Activated CD4-positive, alpha-beta T cell treated with anti-CD3 and anti-CD28 coated beads, Interleukin-2, amount 50 U/mL, for 1 hour (primary cell): ENCODE measurements at places on chromosomes 4 and X.

DNA sequence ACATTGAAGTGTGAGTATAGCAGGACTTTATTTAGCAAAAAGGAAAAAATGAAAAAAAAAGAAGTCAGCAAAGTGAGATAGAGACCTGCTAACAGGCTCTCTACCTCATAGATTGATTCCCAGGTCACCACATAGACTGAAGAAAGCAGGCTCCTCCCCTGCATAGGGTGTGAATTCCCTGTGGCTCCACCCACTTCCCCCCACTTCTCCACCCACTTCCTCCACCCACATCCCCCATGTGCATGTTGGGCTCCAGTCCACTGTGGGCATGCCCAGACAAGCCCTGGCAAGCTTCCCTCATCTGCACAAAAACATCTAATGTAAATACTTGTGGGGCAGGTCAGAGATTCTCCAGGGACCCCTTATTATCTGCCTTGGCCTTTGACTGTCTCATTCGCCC is 97.8 kb downstream of the TMEM47 start:
- DNase-seq, result no peak

DNA sequence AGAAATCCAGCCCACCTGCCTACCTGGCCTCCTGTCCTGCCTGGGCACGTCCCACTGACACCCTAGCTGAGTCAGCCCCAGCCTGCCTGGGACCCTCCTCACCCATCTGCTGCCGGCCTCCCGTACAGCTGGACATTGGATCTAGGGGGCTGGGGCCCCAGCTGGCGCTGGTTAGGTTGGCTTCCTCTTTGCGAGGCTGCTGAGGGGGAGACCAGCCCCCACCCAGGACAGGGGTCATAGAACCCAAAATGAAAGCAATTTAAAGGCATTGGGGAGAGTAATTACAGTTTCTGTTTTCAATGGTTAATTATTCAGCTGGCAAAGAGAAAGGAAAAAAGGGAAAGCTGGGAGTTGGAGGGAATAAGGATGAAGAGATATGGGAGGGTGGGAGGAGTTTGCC is 15.8 kb downstream of the EFNB1 start:
- no peak for DNase-seq

GRCh38 chr4:60134099-60134498 is 1066.0 kb upstream of the ADGRL3 start:
- DNase-seq, result no peak

GRCh38 chr4:68536375-68536774 is 39.7 kb downstream of the UGT2B17 start:
- no peak for DNase-seq

GRCh38 chrX:110180928-110181310 is 137.0 kb downstream of the AMMECR1 start:
- no peak for DNase-seq

DNA sequence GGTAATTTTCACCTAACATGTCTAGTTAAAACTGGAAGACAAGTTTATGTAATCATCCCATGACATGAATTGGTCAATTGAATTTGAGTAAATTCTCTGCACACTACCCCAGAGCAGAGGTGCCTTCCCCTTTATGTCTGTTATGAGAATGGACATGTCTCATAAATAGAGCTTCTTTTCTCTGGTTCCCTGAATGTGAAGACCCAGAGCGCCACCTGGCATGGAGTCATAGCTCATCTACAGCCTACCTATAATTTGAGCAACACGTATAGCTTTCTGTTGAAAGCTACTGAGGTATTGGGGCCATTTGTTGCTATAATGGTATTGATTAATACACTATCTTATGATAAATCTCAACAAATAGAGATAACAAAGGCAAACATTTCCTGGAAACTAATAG is 626.5 kb upstream of the GALNTL6 start:
- no peak for DNase-seq

DNA sequence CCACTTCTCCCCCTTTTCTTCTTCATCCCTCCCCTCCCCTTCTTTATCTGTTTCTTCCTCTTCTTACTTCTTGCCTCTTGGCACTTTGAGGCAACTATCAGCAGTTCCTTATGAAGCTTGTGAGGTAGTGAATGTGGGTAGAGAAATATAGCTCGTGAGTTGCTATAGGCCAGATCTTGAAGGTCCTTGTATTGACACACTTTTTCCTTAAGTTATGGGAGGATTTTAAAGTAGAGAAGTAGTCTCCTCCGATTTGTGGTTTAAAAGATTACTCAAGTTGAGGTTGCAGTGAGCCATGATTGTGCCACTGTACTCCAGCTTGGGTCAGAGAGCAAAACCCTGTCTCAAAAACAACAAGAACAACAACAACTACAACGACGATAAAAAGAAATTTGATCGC is 3.4 kb upstream of the RRAGB start:
- no peak for DNase-seq

DNA sequence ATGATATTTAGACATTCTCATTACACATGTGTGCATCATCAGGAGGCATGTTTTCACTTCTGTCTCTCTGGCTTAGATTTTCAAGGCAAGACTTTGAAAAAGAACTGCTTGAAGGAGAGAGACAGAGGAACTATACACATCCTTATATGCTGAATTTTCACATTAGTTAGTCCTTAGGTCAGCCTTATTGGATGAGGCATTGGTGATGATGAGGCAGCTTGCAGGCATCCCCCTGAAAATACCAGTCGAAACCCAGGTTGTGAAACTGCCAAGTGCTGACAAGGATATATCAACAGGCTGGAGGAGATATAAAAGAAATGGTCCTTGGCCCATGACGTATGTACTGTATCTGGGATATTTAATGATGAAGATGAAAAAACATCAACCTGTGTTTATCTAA is 297.2 kb upstream of the AADAT start:
- no peak for DNase-seq

DNA sequence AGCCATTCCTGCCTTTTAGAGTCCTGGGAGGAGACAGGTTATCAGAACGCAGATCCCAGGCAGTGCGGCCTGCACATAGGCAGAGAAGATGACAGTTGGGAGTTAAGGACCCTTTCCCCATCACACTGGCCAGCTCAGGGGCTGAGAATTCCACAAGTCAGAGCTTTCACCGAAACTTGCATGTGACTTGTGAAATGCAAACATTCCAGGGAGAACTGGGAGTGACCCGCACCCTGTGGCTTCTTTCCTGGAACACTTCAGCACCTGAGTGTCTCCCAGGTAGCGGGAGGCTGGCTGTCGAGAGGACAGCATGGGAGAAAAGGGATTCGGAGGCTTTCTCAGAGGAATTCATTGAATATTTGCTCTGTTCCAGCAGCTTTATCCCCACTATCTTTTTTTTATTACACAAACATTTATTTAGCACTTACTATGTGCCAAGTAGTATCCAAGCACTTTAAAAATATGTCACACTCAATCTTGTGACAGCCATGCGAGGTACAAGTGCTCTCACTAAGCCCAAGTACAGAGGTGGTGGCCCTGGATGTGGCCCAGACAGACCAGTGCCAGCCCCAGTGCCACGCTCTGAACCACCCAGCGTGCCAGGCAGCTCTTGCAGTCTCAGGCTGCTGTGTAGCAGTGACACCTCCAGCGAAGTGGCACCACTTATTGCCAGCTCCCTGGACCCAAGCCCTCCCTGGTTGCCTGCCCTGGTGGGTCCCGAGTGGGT is 100.5 kb downstream of the PHKA2 start:
- DNase-seq, result no peak

DNA sequence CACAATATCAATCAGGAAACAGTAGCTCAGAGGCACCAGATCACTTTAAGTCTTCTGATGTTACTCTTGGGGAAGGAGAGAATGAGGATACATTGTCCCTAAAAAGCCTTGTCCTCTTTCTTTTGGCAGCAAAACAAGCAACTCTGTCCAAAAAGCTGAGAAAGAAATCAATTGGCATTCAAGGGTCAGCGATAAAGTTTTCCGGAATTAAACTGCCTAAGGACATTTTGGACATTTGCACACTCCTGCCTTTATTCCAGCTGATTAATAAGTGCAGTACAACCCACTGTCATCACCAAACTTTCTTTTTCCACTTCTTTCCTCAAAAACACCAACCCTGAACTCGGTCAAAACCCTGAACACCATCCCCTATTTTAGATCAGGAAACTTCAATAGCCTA is 85.8 kb upstream of the FAM9A start:
- no peak for DNase-seq

DNA sequence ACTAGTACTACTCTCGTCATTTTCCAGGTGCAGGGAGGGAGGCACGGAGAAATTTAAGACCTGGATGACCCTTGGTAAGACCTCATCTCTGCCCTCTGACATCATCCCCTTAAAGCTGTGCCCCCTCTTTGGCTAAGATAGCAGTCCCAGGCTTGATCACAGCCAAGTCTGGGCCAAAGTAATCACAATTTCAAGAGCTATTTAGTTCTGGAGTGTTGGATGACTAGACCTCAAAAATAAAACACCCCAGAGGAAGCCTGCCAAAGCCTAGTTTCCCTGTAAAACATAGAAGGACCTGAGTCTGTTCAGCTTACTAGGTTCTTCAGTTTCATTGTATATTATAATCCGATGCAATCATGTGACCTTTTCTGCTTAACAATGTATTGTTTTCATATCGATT is 144.6 kb upstream of the ARHGEF9 start:
- no peak for DNase-seq

DNA sequence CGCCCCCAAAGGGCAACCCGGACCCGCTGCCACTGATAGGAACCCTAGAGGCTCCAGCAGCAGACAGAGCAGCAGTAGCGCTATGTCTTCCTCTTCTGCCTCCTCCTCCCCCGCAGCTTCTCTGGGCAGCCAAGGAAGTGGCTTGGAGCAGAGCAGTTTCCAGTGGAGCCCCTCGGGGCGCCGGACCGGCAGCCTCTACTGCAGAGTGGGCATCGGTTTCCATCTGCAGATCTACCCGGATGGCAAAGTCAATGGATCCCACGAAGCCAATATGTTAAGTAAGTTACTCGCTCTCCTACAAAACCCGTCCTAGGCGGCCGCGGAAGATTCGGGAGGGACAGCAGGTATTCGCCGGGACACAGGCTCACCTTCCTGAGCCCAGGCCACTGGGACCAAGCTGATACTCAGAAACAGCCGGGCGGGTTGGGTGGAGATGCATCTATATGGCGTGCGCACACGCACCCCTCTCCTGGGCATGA is 477 bp downstream of the FGF5 start:
- DNase-seq, result no peak

- DNase-seq, result no peak
These were observed 1191.0 kb upstream of the AGA start for GRCh38 chr4:178633263-178633662.

- DNase-seq, result no peak
These were observed 33.4 kb downstream of the AKAP4 start for GRCh38 chrX:50167366-50167765.

- no peak for DNase-seq
These were observed 21.3 kb downstream of the ALPK1 start for GRCh38 chr4:112318239-112319142.

- DNase-seq, result peak; percentile 72
These were observed at the start of gene PGRMC1 for GRCh38 chrX:119235872-119236622. Gene PGRMC1 (plus strand): TSS chrX:119236285. CDS start chrX:119236364, 79 bp downstream.

DNA sequence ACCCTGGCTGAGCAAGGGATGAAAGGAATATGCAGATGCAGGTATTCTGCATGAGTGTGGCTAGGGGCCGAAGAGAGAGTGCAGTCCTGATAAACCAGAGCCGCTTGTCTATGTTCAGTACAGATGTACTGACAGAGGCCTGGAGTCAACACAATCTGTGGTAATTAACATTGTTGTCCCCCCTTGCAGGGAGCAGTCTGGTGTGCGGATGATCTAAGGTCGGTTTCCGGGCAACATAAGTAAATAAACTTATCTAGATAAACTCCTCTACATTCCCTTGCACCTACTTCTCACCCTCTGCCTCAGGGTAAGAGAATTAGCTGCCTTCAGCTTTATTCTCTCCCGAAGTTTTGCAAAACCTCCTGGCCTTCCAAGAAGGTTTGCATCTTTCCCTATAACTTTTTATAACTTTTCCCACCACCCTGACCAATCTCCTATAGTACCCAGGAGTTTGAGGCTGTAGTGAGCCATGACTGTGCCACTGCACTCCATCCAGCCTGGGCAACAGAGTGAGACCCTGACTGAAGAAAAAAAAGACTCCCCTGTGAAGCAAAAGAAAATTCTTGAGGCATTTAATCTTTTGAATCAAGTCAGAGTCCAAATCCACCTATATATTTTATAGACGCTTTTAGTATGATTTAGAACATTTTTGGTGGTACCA is 26.6 kb downstream of the SNX25 start:
- DNase-seq, result no peak

- DNase-seq, result no peak
These were observed 148.3 kb downstream of the MGST2 start for GRCh38 chr4:139813881-139814280.

DNA sequence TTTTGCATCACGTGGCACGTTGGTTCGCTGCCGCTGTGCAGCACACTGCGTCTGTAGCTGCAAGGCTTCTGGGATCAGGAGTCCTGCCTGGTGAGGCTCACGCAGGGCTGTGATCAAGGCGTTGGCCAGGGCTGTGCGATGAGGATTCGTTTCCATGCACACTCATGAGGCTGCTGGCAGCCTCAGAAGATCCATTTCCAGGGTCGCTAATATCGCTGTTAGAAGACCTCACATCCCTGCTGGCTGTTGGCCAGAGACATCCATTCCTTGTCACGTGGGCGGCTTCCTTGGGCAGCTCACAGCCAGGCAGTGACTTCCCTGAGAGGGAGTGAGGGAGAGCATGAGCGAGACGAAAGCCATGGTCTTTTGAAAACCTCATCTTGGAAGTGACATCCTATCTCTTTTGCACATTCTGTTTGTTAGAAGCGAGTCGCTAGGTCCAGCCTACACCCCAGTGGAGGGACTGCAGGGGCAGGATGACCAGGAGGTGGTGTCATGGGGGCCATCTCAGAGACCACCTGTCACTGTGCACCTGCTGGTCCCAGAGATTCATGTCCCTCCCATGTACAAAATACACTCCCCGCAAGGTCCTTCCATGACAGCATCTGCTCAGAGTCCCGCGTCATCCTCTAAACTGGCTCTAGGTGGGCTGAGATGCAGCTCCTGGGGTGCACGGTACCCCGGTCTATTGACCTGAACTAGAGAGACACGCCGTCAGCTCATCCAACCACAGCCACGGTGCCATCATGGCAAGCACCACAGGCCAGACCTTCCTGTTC is 12.2 kb downstream of the RGS12 start:
- DNase-seq, result no peak

DNA sequence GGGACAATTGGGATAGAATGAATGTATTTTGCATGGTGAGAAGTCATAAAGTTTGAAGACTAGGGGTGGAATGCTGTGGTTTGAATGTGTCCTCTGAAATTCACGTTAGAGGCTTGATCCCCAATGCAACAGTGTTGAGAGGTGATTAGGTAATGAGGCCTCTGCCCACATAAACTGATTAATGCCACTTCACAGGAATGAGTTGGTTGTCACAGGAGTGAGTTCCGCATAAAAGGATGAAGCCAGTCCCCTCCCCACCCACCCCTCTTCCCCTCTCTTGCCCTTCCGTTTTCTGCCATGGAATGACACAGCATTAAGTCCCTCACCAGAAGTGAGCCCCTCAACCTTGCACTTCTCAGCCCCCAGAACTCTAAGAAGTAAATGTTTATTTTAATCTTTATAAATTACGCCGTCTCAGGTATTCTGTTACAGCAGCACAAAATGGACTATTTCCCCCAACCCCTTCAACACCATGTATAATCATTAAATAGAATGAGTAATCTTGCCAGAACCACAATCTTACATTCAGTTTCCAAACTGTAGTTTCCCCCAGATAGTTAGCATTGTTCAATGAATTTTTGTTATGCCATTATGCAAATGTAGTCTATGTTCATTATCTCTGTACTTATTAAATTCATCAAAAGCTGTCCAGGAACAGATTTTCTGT is 5.5 kb upstream of the MMAA start:
- no peak for DNase-seq

GRCh38 chrX:11665168-11666111 is at the start of gene ARHGAP6:
Gene ARHGAP6 (minus strand): TSS chrX:11665920. CDS start chrX:11664828, 1,092 bp downstream.
- no peak for DNase-seq
